ENCODE measurements at places on chromosomes 5 and 9.

- peak; percentile 98 for DNase-seq
These were observed at the start of gene APC for GRCh38 chr5:112737463-112738190. Gene APC, plus strand, starts transcription at chr5:112737885. Its CDS starts 17,006 bp downstream, at chr5:112754891.

DNA sequence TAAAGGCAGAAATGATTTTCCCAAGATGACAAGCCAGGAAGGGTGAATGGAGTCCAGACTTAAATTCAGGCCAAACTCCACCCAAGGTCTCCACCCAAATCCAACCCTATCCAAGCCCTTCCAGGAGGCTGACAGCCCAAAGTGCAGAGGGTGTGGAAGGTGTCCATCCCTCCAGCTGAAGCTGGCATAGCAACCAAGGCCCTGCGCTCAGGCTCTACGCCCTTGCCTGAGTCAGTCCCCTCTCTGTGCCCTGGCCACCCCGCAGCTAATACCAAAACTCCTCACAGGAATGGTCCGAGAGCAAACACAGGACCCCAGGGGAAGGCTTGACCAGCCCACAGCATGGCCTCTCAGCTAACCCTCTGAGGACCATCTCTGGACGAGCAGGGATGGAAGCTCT lies 2.1 kb downstream of the SEPTIN8 start:
- peak; percentile 35 for DNase-seq

GRCh38 chr9:90916147-90916734 lies 114.6 kb downstream of the SYK start:
- peak; percentile 50 for DNase-seq

DNA sequence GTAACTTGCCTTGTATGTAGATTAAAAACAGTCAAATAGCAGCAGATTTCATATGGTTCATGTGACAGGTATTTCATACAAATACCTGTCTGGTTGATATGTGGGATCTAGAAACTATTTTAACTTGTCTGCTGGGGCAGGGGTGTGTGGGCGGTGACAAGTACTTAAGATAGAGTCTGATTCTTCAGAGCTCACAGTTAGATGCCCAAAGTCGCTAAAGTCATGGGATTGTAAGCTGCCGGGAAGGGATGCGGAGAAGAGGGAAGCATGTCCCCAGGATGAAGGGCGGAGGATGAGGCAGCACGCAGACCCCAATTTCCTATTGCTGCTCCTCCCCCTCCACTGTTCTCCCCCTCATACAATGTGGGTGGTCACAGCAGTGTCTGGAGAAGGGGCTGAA lies 13.3 kb downstream of the ANXA6 start:
- DNase-seq = no peak

DNA sequence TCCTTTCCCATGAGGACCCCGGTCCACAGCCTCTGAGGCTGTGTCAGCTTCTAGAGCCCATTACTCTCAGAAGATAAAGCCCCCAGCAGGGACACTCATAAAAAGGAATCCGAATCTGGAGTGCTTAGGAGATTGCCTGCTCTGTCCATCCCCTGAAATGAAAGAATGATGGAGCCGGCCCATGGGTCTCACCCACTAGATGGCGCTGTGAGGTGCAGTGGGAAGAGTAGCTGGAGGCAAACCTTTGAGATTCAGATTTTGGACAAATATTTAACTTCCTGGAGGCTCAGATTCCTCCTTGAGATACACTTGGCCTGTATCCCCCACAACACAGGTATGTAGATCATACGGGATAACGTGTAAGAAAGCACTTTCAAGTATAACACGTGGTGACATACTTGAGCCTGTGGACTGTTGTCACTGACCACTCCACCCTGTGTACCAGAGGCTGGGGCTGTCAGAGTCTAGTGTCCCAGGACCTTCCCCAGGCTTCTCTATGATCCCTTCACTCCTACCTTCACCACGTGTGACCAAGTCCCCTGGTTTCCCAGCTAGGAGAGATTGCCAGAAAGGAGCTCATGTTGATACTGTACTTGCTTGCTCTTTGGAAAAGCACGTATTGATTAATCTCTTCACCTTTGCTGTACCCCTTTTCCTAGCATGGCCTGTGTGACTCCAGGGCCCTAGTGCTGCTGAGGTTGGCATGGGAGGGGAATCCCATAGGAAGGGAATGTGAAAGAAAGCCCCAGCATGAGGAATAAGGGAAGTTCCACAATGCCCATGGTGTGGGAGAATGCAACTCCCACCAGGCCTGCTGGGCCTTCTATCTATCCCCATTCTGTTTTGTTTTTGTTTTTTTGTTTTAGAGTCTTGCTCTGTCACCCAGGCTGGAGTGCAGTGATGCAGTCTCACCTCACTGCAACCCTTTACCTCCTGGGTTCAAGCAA lies 32.1 kb downstream of the TRMO start:
- DNase-seq = peak; percentile 44

DNA sequence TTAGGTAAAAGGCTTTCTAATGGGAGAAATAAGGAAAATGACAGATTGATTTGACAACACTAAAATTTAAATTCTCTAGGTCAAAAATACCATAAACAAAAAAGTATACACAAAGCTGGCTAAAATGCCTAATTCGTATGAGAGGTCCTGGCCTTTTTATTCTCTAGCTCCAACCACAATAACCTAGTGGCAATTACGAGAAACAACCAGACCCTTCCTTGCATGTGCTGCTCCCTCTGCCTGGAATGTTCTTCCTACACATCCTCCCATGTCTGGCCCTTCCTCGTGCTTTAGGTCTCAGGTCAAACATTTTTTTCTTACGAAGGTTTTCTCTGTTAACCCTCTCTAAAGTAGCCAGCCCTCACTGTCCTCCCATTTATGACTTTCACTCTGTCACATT lies 176.4 kb upstream of the PLPPR1 start:
- no peak for DNase-seq

DNA sequence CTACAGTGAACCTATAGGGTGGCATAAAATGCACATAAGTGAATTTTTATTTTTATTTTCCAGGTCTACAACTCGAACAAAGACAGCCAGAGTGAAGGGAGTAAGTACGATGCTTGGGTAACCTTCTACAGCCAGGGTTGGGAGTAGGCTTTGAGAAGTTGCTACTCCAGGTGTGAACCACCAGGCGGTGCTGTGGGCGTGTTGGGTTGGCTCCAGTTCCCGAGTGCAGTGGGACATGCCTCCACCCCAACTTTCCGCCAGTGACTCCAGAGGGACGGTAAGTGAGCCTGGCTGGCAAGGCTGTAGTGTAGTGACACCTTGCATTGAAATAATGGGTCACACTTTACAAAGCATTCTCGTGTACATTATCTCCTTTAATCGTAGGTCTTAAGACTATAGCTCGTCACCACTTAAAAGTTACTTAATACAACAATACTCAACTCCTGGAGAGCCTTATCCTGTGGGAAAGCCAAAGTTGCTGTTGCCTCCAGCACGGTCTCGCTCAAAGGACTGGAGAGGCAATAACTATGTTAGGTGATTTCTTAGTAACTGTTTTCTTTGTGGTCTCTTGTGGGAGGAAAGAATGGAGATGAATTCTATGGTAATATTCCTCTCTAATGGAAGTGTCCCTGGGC lies 244.0 kb downstream of the ARHGAP26 start:
- DNase-seq = peak; percentile 38

- peak; percentile 49 for DNase-seq
These were observed 146.3 kb downstream of the SNCAIP start for GRCh38 chr5:122458278-122458872.

DNA sequence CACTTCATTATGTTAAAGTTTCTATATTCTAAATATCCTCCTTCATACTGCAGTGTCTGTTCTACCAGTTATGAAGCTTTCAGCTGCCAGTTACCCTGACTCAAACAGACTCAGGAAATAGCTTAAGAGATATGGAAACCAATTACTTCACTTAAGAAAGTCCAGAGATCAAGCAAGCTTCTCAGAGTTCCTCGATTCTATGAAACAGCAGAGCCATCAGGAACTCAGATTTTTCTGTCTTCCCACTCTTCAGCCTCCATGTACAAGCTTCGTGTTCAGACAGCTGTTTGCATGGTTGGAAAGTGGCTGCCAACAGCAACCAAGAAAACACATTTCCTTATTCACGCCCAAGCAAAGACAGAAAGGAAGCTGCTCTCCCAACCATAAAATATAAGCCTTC lies 216.1 kb downstream of the ACTL7B start:
- DNase-seq = peak; percentile 33

GRCh38 chr5:15966651-15967050 lies 212.9 kb downstream of the MARCHF11 start:
- DNase-seq = peak; percentile 14

- peak; percentile 54 for DNase-seq
These were observed 61.0 kb upstream of the SMIM23 start for GRCh38 chr5:171724468-171725204.

- DNase-seq = no peak
These were observed 258.4 kb upstream of the CCNH start for GRCh38 chr5:87671146-87671545.

DNA sequence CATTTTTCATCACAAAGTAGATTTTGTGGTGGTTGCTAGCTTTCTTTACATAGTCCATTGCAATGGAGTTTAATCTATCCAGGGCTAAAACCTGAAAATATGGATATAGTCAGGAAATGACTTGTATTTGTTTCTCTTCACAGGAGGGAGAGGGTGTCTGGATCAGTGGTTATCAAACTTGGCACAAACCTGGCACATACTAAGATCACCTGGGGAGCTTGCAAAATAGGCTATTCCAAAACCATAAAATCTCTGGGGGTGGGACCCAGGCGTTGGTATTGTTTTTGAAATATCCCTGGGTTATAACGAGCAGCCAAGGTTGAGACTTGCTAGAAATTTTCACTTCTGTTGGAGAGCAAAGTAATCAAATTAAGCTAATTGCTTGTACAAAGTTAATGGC lies 179.9 kb downstream of the PCSK1 start:
- no peak for DNase-seq

- DNase-seq = no peak
These were observed 8.3 kb downstream of the HABP4 start for GRCh38 chr9:96458226-96458625.

DNA sequence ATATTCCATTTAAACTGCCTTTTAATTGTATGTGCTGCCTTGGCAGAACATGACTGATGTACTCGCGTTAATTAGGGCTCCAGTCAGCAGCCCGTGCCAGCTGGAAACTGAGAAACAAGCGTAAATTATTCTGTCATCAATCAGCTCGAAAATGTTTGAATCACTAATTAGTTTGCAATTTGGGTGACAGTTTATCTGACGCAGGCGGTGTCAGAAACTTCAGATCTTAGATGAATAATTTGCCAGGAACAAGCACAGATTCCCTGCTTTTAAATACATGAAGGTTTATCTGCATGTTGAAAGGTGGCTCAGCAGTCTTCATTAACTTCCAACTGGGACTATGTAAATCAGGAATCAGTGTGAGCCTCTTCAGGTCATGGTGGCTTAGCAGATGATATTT lies 176.0 kb upstream of the TLE4 start:
- DNase-seq = no peak

- no peak for DNase-seq
These were observed 41.0 kb downstream of the PSD2 start for GRCh38 chr5:139836469-139837208.

- no peak for DNase-seq
These were observed 41.4 kb upstream of the PJA2 start for GRCh38 chr5:109451146-109451545.

DNA sequence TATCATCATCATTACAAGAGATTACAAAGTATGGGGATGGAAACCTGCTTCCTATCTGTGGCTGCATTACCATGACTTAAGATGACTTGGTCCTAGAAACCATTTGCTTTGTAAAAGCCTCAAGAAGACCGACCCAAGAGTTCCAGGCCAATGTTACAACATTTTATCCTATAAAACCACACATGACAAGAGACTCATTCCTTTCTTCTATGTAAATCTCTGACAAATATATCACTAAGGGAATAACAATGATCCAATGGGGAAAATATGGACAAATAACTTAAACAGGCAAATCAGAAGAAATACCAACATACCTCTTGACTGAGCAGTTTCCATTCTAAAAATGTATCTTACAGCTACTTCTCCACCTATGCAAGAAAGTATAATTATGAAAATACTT lies 44.3 kb upstream of the VPS13A start:
- peak; percentile 6 for DNase-seq

DNA sequence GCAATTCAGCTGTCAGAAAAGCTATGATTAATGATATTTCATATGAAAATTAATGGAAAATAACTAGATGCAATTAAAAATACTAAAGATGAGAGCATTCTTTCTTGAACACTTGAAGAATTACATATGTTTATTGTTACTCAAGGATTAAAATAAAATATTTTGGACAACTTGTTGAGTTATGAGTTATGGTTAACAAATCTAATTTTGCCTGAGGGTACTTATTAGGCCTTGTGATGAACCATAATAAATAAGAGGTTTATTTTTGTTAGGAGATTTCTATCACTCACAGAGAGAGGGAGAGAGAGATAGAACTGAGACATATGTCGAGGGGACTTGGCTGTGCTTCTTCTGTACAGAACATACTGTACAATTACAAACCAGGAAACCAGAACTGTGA lies 183.7 kb downstream of the ISL1 start:
- no peak for DNase-seq

GRCh38 chr5:52961274-52961681 lies 27.9 kb upstream of the ITGA2 start:
- DNase-seq = peak; percentile 30

GRCh38 chr5:135399794-135400542 lies 937 bp upstream of the MACROH2A1 start:
- DNase-seq = peak; percentile 51

GRCh38 chr5:125289606-125290005 lies 543.2 kb upstream of the ZNF608 start:
- DNase-seq = no peak

GRCh38 chr5:6601816-6602215 lies 31.0 kb downstream of the NSUN2 start:
- no peak for DNase-seq

DNA sequence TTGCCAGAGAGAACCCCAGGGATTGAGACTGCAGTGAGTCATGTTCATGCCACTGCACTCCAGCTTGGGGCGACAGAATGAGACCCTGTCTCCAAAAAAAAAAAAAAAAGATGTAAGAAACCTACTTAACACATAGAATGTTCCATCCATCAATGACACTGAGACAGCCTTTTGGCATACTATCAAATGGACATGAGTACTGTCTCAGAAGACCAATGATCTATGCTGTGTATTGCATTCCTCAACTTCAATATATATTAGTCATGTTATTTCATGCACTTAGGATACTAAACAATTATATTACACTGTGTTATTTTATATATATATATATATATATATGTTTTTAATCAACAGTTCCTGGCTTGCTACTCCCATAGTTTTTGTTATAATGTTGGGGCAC lies 57.1 kb upstream of the ANKH start:
- DNase-seq = no peak
